Stimulated activated effector memory CD8-positive, alpha-beta T cell treated with anti-CD3 and anti-CD28 coated beads, Interleukin-12 subunit alpha, Interleukin-12 subunit beta, amount 100 ng/mL, for 72 hours (primary cell): ENCODE measurements at places on chromosomes 16 and 17.

DNA sequence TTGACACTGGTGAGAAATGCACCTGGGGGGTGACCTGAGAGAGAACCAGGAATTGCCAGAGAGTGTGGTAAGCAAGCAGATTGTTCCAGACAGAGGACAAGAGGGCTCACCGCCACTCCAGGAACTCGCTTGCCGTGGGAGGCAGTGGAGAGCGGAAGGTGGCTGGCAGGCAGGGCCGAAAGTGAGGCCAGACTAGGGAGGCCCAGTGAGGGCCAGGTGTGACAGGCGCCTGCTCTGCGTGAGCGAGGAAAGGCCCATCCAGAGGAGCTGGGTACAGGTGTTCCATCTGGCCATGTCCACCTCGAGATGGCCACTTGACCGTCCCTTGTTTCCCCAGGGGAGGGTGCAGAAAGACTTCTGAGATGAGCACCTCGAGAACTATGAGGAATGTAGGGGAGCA, 11.9 kb upstream of the MYO15B start:
- no peak for DNase-seq

DNA sequence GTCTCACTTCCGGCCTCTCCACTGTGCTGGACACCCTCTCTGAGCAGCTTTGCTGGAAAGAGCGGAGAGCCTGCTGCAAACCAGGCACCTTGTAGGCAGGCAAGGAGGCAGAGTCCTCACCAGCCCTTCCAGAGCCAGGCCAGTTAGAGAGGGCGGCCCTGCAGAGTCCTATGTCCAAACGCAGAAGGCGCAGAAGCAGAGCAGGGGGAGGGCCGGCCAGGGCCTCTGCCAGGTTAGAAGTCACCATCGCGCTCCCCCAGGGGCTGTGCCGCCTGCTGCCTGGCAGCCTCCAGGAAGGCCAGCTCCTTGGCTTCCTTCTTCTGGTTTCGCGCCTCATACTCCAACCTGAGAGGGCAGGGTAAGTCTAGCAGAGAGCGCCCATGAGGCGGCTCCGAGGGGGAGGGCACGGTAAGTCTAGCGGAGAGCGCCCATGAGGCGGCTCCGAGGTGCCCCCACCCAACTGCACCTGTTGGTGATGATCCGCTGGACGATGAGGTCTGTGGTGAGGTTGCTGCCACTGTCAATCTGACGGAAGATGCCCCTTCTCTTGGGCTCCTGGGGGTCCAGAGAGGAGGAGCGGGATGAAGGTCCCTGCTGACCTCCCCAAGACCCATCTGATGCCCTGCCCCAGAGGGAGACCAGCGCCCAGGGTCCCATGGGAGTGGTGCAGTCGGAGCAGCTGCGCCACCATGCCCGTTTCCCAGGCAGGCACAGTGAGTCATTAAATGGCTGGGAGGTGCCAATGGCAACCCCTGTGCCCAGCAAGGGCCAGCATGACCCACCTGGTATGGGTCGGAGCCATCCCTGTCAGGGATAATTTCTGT, 2.8 kb downstream of the NPB start:
- DNase-seq, result no peak

- DNase-seq, result no peak
Measured at GRCh38 chr16:74455619-74456289, 34.5 kb upstream of the CLEC18B start.

DNA sequence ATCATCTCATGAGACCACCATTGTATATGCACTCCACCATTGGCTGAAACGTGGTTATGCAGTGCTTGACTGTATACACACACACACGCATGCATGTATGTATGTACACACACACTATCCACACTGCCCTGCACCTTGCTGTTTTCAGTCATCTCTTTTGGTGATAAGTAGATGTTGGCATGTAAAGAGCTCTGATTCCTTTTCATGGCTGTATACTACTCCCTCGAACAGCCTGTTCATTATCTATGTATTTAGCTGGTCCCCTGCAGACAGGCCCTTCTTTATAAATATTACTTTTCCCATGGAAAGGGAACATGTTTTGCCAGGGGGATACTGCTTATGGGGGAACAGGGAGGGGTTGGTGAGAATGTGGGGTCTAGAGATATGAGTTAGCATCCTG, 349.4 kb downstream of the FOXL1 start:
- DNase-seq, result no peak

DNA sequence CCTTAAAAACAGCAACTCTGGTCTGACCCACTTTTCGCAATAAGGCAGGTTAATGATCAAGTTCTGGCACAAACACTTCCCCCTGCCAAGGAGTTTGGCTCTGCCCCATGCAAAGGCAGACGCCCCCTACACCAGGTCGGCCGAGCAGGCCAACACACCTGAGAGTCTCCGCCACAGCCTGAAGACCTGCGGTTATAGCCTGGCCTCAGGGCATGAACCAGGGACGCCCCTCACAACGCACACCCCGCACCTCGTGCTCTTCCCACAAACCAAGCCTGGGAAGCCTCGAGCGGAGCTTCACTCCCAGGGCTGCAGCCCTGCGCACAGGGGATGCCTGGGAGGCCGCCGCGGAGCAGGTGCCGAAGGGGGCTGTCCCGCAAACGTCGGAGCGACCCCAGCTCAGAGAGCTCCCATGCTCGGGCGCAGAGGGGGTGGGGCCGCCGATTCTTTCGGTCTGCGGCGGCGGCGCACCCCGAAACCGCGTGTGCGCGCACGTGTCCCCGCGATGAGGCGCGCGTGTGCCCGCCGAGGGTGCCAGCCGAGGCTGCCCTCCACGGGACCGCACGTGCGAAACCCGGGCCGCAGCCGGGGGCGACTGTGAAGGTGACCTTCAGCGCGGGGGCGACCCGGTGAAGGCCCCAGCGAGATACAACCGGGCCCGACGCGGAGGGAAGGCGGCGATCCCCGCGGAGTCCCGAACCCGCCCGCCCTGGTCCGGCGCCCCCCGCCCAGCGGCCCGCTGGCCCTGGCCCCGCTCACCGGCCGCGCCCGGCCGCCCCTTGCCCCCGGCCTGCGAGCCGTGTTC, 559 bp downstream of the CLUH start:
- DNase-seq, result no peak

DNA sequence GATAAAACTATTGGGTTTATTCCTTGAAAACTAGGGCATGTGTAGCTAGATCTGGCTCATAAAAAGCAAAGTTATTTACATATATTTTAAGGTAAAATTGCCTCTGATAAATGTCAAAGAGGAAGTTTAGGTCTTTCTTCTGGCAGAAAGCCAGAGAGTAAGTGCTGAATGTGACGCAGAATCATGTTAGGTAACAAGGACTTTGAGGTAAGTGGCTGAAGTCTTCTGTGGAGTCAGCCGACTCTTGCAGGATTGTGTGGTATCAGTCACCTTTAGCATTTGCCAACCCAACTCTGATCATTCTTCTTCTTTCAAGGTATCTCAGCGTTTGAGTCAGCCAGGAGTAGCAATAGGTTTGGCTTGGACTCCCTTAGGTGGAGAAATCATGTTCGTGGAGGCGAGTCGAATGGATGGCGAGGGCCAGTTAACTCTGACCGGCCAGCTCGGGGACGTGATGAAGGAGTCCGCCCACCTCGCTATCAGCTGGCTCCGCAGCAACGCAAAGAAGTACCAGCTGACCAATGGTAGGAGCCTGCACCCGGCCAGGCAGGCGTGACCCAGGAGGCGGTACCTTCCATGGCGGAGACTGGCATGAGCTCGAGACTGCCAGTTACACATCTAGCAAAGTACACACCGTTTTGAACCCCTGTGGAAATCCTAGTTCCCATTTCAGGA, 37.9 kb downstream of the SIAH1 start:
- no peak for DNase-seq

- DNase-seq, result no peak
Measured at GRCh38 chr16:17538927-17539326, 68.2 kb upstream of the XYLT1 start.

- peak; percentile 86 for DNase-seq
Measured at GRCh38 chr16:24516900-24517669, 22.3 kb upstream of the RBBP6 start.

GRCh38 chr17:37124821-37125173, 176.0 kb downstream of the AATF start:
- DNase-seq, result no peak

GRCh38 chr17:67376415-67376736, 705 bp upstream of the PITPNC1 start:
- no peak for DNase-seq

- DNase-seq, result peak; percentile 54
Measured at GRCh38 chr16:3029491-3030221, 5.8 kb downstream of the THOC6 start.

GRCh38 chr17:44972953-44973352, 4.8 kb upstream of the C1QL1 start:
- no peak for DNase-seq

DNA sequence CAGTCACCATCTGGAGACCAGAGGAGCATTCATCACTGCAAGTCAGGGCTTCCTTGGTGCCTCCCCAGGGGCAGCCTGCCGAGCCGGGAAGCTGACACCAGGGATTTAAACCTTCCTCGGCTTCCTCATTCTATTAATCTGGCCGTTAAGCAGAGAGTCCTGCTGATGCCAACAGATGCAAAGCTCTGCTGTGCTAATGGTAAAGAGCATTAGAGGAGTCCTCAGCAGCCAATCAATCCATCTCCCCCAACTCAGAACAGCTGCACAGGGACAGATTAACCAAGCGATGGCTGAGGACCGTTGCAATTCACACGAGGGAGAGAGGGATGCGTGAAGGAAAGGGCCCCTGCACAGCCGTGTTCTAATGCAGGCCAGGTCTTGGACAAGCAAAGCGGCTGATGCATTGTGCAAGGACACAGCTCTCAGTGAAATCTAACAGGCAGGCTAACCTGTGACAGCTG, 116.6 kb downstream of the XYLT1 start:
- DNase-seq, result no peak

DNA sequence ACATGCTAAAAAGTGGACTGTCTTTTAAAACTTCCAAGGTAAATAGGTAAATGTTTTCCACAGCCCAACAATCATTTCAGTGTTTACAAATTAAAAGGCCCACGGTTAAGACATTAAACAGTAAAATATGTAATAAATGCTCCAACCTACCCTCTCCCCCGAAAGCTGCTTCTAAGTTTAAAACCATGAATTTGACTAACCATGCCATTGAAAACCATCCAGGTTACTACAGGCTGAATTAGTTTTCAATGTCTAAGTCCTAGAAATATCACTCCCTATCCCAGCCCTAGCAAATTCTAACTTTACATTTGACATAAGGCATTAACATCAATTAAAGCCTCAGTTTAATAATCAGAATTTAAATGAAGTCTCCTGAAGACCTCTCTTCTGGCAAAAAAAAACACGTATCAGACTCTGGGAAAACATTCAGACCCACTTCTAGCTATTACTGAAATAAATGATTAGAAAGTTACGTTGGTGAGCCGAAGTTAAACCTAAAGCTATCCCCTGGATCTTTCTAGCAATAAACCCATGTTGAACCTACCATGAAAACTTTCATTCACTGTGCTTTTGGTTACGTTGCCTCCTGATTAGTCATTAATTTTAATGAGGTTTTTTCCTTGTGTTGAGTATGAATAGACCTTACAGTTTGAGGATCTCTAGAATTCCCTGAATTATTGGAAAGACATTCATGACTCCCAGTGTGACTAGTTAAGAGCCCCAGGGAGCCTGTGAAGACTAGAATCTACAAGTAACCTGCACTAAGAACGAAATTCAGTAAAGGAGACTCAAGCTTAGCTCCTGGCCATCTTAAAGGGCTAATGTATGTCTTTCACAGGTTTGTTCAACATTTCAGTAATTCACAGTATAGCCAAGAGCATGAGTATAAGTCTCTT, 1.7 kb upstream of the POLG2 start:
- DNase-seq, result no peak

DNA sequence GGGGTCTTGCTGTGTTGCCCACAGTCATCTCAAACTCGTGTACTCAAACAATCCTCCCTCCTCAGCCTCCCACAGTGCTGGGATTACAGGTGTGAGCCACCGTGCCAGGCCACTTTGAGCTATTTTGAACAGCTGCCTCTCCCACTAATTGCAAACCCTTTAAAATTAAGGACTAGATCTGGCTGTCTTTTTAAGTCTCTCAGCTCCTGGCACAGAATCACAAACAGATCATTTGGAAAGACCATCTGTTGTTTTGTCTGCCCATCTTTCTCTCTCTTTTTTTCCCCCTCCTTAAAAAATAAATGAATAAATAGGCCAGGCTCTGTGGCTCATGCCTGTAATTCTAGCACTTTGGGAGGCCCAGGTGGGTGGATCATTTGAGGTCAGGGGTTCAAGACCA, 10.9 kb upstream of the STAT3 start:
- no peak for DNase-seq

- DNase-seq, result no peak
Measured at GRCh38 chr17:54177606-54178308, 355.0 kb downstream of the KIF2B start.

DNA sequence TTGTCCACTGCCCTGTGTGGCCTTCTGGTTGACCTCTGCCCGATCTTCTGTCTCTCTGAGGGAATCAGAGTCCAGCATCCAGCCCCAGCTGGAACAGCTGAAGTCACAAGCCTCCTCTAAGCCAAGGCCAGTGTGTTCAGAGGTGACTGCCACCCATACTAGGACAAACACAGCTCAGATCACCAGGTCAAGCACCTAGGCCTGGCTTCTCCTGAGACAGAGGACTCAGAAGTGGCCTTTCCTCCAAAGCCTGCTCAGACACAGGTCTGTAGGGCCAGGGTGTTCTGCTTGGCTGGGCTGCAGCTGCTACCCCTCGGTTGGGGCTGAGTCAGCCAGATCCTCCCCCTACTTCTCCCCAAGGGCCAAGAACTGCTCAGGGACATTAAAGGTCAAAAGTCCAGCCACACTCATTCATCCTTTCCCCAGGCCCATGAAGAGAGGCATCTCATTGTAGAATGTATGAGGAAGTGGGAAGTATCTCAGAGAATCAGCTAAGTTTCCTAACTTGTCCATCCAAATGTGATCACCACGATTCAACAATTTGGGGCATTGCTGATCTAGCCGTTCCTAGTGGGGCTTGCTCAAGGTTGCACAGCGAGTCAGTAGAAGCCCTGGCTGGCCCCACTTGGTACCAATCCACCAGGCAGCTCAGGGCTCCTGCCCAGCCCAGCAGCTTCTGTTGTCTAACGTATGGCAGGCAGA, 7.6 kb downstream of the SLC46A1 start:
- no peak for DNase-seq

DNA sequence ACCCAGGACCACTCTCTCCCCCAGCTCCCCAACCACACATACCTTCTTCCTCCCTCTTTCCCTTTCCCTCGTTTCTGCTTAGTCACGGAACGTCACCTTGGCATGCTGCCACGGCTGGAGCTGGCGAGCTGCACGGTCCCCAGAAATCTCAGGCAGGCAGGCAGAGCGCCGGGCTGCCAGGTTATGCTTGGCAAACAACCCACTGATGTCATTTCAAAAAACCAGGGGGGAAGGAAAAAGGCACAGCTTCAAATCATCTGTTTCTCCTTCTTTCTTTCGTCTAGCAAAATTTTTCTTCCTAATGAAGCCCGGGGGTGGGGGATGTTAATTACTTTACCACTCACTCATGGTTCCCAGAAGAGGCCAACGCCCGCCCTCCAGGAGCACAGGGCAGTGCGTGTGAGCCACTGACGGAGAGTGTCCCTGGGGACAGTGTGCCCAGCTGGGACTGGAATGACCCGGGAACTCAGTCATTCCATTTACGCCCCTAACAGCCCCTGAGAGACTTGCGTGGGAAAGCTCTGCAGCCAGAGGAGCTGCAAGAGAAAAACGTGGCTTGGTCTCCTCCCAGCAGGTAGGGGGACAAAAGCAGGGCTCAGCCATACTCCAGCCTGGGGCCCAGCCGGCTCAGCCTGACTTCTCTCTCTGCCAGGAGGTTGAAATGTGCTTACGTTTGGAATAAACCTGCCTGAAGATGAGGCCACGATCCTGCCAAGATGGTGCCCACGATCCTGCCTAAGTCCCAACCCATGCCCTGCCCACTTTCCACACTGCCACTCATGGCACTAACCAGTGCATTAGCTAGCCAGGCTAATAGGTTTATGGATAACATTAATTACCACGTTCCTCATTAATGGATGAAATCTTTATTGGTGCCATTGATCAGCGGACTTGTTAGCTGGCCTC, 198.9 kb downstream of the ZFHX3 start:
- no peak for DNase-seq
